ENCODE measurements at places on chromosomes 2 and 18.

DNA sequence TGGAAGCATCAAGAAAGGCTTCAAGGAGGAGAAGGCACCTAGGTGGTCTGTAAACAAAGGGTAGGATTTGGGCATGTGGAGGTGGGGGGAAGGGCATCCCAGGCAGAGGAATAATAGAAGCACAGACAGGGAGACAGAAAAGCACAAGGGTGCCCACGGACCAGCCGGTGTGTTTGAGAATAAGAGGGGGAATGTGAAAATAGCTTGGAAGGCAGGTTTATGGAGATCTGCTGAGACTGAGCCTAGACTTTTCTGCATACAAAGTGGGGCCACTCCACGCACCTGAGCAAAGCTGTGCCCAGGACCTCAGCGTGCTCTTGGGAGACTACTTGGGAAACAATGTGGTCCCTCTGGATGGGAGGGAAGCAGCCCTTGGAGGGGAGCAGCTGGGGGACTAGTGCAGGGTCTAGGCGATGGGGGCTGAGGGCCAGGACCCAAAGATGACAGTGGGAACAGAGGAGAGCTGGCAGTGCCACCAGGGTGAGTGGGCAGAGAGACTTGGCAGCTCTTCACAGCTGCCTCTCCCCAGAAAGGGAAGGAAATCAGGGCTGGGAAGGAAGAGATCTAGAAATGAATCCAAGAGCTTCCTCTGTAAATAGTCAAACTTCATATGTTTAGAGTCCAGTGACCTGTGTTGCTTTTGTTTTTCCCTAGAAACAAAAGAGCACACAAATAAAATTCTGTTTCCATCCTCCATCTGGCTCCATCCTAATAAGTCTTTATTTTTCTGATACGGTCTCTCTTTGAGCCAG, 110.7 kb upstream of the SMAD7 start:
- DNase-seq: no peak

GRCh38 chr2:211328126-211328525, 771.7 kb downstream of the CPS1 start:
- no peak for DNase-seq

- DNase-seq: no peak
Observed at GRCh38 chr2:72605836-72606442, 219.9 kb downstream of the EXOC6B start.

- DNase-seq: no peak
Observed at GRCh38 chr2:11236335-11236734, 81.1 kb downstream of the SLC66A3 start.

GRCh38 chr2:226771067-226771466, 28.6 kb downstream of the IRS1 start:
- DNase-seq: no peak

GRCh38 chr18:60506682-60507081, 134.1 kb upstream of the MC4R start:
- no peak for DNase-seq

DNA sequence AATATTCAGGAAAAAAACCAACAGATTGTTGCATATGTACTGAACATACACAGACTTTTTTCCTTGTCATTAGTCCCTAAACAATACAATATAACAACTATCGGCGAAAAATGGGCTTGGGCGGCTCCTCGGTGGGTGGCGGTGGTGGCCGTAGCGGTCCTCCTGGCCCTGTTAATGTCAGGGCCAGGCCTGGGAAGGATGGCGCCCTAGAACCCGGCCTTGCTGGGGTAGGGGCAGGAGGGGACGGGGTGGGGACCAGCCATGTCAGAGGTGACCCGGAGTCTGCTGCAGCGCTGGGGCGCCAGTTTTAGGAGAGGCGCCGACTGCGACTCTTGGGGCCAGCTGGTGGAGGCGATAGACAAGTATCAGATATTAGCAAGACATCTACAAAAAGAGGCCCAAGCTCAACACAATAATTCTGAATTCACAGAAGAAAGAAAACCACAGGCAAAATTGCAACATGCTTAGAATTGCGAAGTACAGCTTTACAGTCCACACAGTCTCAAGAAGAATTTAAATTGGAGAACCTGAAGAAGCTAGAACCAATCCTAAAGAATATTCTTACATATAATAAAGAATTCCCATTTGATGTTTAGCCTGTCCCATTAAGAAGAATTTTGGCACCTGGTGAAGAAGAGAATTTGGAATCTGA, 36.5 kb downstream of the ROCK2 start:
- no peak for DNase-seq

DNA sequence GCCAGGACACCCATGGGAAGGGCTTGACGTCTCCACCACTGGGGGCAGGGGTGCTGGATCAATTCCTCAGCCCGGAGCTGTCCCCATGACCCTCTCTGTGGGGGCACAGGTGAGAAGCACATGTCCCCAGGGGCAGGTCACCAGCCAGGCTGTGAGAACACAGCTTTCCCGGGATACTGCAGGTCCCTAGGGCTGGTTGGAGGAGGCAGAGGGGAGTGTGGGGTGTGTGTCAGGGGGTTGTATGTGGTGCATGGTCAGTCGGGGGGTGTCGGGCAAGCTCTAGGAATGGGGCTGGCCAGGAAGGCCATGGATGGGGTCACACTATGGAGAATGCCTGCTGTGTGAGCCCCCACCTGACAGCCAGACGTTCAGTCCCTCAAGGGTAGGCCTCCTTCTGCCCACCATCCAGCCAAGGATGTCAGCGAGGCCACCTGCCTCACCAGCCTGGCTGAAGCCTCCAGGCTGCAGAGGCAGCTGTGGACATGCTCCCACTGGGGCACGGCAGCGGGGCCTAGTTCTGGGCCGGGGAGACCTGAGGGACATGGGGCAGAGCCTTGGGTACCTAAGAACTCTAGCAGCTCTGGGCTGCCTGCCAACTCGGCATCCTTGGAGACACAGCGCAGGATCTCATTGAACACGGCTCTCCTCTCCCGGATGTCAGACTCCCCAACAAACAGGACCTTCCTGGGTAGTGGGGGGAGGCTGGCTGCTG, 10.3 kb downstream of the HS1BP3 start:
- DNase-seq: no peak

DNA sequence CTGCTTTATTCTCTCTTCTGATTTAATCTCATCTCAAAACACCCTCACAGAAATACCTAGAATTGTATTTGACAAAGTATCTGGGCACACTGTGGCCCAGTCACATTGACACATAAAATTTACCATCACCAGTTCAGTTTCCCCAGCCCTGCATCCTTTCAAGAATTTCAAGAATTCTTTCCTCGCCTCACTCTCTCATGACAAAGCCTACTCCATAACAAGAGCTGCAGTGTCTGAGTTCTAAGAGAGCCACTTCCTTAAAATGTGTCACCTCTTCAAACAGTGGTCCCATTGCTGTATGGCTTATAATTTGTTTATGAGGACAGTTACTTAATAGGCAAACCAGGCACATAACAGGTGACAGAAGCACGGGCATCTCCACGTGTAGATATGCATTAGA, 90.9 kb upstream of the STK39 start:
- no peak for DNase-seq

GRCh38 chr18:74420481-74420880, 36.6 kb downstream of the DIPK1C start:
- DNase-seq: no peak

- no peak for DNase-seq
Observed at GRCh38 chr2:39499336-39499735, 62.3 kb upstream of the MAP4K3 start.

DNA sequence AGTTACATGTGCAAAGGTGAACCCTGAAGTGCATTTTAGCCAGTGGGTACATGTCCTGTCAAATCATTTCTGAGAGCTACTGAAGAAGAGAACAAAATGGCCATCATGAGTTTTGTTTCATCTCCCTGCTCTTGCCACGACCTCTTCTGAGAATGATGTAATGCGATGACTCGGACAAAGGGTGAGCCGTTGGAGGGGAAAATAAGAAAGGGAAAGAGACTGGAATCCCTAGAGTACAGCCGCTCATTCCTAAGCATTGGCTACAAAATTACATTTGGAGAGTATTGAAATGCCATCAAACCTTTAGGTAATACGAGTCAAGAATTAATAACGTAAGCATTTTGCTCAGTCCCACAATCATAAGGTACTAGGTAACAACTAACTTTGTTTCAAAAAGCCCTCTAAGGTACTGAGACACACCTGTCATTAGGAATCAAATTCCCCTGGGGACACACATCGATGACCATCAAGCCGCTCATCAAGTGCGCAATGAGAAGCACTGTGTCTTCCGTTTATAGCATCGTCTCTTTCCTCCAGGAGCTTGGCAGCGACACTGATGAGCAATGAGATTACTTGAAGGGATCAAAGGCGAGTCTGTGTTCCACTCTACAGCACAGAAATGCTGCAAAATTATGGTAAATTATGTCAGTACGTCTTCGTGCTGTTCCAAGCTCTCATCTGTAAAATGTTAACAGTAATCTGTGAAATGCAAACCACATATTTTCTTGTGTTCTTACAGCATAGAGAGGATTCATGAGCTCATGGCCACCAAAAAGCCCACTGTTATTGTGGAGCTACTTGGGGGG, 97.3 kb upstream of the PIEZO2 start:
- DNase-seq: no peak

DNA sequence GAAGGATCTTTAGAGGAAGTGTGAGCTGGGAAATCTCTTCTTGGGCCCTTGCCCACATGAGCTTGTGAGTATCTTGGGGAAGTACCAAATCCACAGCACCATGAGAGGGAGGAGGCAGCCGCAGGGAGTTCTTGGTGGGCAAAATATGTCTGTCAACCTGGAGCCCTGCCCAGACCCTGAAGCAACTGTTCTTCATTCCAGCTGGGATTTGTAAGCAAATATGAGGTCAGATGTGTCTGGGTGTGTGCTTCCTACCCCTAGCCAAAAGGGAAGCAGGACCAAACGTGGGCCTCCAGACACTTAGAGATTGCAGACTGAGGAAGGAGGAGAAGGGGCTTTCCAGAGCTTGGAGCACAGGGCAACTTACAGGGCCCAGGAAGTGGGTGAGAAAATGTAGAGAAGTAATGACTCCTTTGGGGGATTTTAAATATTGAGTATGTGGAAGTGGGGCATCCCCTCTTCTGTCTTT, 41.9 kb downstream of the TMEM247 start:
- no peak for DNase-seq

DNA sequence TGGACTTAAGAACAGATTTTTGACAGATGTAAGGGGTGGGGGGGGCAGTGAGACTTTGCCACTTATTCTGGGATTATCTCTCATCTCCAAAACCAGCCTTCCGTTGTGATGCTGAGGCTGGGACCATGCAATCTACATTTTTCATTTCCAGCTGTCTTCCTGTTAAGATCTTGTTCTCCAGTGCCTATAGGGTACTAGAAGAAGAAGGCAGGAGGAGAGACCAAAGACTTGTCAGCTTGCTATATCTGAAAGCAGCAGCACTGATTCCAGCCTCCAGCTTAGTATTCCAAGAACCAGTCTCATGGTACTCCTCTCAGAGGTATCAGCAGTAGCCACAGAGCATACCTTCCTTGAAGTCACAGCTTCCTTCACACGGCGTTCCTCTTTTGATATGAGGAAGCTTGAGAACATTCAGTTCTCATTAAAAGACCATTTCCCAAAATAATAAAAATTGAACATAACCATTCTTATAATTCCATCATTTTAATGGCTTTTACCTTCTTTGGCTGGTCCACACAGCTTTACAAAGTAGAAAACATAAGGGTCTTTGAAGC, 49.8 kb downstream of the USP34 start:
- no peak for DNase-seq

GRCh38 chr2:182047544-182047943, 61.9 kb downstream of the PPP1R1C start:
- DNase-seq: no peak

DNA sequence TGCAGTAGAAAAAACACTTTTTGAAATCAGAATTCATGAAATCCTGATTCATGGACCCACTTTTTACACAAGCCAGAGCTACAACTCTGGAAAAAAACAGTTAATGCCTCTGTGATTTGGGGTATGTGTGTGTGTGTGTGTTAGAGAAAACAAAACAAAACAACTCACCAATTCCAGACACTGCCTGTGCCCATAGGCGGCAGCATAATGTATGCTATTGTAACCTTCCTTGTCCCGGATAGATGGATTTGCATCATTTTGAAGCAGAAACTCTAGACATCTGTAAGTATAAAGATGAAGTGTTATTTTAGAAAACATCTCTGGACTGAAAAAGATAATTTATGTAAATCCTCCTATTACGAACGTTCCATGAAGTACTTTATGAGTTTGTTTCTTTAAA, 152.0 kb upstream of the PGAP1 start:
- DNase-seq: no peak

GRCh38 chr2:42931146-42931817, 138.9 kb upstream of the HAAO start:
- no peak for DNase-seq

GRCh38 chr2:130832296-130832940, 4.3 kb upstream of the ARHGEF4 start:
- DNase-seq: no peak

- DNase-seq: no peak
Observed at GRCh38 chr2:162002623-162003235, 71.3 kb downstream of the DPP4 start.

DNA sequence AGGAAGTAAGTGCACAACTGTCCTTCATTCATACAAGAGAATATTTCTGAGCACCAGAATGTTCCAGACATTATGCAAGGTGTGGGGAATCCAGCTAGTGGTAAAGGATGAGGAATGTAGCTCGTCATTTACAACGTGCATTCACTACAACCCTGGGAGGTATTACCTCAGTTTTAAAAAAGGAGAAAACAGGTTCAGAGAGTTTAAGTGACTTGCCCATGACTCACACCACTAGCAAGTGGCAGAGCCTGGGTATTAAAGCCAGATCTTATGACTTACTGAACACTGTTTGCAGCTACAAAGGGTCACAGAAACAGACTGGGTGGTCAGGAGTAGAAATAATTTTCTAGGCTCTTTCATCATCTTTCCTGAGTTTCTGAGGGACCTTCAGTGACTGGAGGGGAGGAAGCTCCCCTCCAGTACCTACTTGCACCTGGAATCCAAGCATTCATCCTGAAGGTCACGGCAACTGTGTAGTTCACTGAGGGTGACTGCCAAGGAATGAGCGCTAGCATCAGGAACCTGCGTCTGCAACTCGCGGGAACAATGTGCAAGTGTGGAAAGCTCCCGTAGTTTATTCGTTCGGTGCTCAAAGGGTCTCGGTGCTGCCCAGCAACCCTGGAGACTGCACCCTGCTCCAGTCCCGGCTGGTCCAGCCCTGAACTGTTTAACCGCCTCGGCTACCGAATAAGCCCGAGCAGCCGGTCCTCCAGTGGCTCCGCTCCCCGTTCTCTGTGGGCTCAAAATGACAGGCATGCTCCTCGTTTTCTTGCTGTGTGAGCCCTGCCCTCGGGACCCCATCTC, 647 bp downstream of the CCDC121 start:
- no peak for DNase-seq

DNA sequence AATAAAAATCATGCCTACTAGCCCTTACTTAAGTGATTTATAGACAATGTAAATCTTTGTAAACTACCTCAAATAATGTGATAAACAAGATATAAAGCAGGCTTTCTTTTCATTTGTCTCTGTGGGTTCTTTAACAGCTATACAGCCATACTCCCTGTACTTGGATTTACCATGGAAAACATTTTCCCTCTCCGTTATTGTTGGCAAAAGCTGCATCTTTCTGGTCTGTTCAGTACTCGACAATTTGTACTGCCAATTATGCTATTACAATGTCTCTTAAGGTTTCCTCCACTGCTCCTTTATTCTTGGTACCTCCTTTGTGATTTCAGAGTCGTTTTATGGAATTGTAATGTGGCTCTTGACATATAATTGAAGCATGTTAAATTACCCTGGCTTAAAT, 426.3 kb upstream of the PKDCC start:
- DNase-seq: no peak

- DNase-seq: no peak
Observed at GRCh38 chr2:64142741-64143168, 1.5 kb downstream of the PELI1 start.
